ENCODE measurements at places on chromosomes 11 and 22.

DNA sequence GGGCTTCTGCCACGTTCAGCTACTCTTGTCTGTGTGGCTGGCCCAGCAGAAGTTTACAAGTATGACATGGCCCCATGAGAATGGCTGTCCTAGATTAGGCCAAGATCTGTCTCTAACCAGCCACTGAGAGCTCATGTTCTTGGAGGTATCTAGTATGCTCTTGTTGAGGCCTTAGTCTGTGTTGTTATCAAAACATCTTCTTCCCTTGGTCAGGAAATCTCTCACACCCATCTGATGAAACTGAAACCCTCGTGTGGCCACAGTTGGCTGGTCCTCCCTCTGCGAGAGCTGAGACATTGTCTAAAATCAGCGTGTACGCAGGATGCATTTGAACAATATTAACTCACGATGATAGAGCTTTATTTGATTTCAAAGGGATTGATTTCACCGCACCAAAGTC lies 109.0 kb upstream of the NNMT start:
- DNase-seq, result no peak

DNA sequence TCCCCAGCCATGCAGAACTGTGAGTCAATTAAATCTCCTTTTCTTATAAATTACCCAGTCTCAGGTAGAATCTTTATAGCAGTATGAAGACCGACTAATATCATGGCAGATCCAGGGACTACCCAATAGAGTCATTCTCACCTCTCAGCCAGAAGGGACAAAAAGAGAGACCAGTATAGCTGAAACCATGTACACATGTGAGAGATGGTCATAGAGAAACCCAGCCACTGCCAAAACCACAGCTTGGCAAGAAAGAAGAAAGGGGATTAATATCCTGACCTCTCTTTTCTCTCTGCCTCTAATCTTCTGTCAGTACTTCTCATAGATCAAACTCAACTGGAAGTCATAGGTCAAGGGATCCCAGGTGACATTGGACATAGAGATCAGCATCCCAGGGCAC lies 109.8 kb downstream of the CCDC34 start:
- DNase-seq, result no peak

- DNase-seq, result no peak
Observed at GRCh38 chr11:45168366-45169130, 22.1 kb downstream of the PRDM11 start.

- no peak for DNase-seq
Observed at GRCh38 chr11:11478687-11479086, 125.6 kb upstream of the CSNK2A3 start.

DNA sequence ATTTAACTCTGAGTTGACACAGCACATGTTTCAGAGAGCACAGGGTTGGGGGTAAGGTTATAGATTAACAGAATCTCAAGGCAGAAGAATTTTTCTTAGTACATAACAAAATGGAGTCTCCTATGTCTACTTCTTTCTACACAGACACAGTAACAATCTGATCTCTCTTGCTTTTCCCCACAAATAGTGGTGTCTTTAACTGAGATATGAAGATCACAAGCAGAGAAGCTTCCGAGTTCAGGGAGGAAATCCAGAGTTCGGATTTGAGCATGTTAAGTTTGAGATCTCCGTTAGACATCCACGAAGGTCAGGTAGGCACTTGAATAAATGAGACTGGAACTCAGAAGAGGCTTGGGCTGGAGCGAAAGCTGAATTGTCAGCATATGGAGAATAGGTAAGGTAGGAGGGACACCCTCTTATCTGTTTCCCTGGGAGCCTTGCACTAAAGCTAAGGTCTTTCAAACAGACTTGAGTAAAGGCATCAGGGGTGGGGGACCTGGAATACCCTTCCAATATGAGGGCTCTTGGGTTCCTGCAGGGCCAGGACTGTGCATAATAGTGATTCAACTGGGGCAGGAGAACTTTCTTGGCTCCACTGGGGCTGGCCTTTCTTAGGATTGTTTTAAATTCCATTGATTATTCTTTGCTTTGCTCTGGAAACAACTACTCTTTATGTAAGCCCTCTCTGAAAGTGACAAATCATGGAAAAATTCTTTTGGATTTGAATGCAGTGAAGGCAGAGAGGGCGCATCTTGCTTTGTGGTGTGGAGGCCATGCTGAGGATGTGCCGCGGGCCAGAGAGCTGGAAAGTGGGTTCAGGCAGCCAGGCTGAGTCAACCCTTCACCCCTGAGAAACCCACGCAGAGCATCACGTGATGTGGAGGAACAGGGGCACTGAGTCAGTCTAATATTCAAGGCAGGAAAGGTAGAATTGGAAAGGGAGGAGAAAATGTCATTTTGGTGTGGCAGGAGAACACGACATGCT lies 62.7 kb upstream of the AMPD3 start:
- no peak for DNase-seq

DNA sequence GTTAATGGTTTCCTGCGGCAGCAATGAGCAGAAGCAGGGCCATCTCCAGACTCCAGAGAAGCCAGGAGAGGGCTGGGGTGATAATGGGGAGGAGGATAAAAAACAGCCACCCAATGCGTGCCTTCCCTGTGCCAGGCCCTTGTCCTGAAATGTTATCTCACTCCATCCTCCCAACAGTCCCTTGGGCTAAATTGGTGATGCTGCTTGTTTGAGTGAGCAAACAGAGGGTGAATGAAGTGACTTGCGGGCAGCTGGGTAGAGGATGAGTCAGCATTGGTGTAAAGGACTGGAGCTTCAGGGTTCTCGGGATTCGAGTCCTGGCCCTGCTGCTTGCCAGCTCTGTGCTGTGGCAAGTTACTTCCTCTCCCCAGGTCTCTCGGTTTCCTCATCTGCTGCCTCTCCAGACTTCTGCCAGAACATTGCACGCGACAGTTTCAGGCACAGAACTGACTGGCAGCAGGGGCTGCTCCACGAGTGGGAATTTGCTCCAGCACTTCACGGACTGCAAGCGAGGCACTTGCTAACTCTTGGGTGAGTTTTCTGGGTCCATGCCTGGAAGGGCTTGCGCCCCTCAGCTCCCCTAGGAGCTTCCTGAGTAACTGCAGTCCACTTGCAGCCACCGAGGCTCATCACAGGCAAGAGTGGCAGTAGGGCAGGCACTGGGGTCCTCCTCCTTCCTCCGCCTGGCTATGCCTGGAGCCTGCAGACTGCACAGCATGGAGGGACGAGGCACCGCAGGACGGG lies at the start of gene P2RY6:
P2RY6 (plus strand) TSS at position 403 of the 744 bp plus-strand sequence. CDS start 24,181 bp downstream, outside the sequence.
- DNase-seq, result peak; percentile 61

- no peak for DNase-seq
Observed at GRCh38 chr22:39098026-39098425, 982 bp downstream of the APOBEC3H start.

- no peak for DNase-seq
Observed at GRCh38 chr11:131906963-131907362, 536.5 kb downstream of the NTM start.

- no peak for DNase-seq
Observed at GRCh38 chr11:117187007-117187406, 8.5 kb downstream of the SIDT2 start.

DNA sequence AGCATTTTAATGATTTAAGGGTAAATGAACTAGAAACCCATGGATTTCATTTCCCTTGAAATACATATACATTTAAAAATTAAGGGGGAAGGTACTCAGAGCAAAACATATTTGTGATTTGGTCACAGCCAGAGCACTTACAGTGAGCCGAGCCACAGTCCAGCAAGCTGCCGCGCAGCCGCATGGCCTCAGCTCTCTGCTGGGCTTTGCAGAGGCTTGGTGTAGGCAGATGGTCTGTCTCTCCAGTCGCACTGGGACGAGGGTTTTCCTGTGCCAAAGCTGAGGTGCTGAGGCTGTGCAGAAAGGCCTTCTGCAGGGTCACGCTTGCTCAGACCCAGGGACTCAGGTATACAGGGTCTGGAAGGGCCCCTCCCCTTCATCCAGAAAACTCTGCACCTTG lies 367.3 kb downstream of the OPCML start:
- DNase-seq, result no peak

- DNase-seq, result no peak
Observed at GRCh38 chr22:19716041-19716828, 1.9 kb downstream of the SEPTIN5 start.

All from AG08395 (cell line).